ENCODE measurements at places on chromosomes 5 and 9.

- no peak for DNase-seq
Measured at GRCh38 chr9:36118706-36119105, 17.8 kb upstream of the GLIPR2 start.

DNA sequence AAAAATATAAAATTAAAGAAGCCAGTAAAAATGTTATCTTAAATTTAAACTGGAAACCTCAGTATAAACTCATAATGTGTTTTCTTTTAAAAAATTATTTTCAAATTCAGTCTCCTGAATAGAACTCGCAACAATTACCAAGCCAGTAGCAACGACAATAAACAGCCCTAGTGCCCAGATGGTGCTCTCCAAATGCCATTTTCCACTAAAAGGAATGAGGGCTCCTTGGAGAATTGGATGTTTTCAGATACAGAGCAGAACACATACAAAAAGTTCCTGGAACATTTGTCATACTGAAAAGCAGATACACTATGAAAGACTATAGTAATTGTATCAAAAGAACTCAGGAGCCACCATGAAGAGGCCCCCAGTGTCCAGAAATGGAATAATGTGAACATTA is 97.4 kb downstream of the TMC1 start:
- DNase-seq = no peak

GRCh38 chr9:69273161-69273560 is 51.9 kb upstream of the ENTREP1 start:
- no peak for DNase-seq

- no peak for DNase-seq
Measured at GRCh38 chr9:125950880-125951471, 203.8 kb downstream of the PBX3 start.

- no peak for DNase-seq
Measured at GRCh38 chr5:124866355-124867136, 120.1 kb upstream of the ZNF608 start.

GRCh38 chr5:50667653-50668595 is 1.5 kb downstream of the PARP8 start:
- peak; percentile 85 for DNase-seq

All from activated T-cell treated with anti-CD3 and anti-CD28 coated beads for 4 hours (primary cell).